ENCODE measurements at places on chromosomes 13 and 19. TPM values are rescaled to one million over a fixed set of nuclear protein-coding genes. Genes with fewer than 3 reads are reported as not detected.
A peak's percentile ranks its signal among the peaks of the same experiment; 100 is the strongest.

SBK3 gene
- not detected for polyA plus RNA-seq

SLC25A15 gene
- polyA plus RNA-seq = 1.0 TPM

VWA8 gene
- polyA plus RNA-seq = 3.4 TPM

RFPL4AL1 gene
- polyA plus RNA-seq = 1.3 TPM

GRCh38 chr13:113559061-113559460 is 25.5 kb upstream of the TFDP1 start:
- H3K27ac ChIP-seq = no peak overlapping the region
- peaks cover 12% of the 10 kb centered on the region for H3K36me3 ChIP-seq
- H3K27me3 ChIP-seq = no peaks in the 10 kb centered on the region
- H3K4me3 ChIP-seq = no peak overlapping the region
- no peak for DNase-seq

- no peak overlapping the region for H3K27ac ChIP-seq
- no peak for DNase-seq
- no peak overlapping the region for H3K4me3 ChIP-seq
- H3K4me1 ChIP-seq = no peaks in the 10 kb centered on the region
- H3K36me3 ChIP-seq = no peaks in the 10 kb centered on the region
Measured at GRCh38 chr13:74070065-74070464, 64.1 kb downstream of the KLF12 start.

DNA sequence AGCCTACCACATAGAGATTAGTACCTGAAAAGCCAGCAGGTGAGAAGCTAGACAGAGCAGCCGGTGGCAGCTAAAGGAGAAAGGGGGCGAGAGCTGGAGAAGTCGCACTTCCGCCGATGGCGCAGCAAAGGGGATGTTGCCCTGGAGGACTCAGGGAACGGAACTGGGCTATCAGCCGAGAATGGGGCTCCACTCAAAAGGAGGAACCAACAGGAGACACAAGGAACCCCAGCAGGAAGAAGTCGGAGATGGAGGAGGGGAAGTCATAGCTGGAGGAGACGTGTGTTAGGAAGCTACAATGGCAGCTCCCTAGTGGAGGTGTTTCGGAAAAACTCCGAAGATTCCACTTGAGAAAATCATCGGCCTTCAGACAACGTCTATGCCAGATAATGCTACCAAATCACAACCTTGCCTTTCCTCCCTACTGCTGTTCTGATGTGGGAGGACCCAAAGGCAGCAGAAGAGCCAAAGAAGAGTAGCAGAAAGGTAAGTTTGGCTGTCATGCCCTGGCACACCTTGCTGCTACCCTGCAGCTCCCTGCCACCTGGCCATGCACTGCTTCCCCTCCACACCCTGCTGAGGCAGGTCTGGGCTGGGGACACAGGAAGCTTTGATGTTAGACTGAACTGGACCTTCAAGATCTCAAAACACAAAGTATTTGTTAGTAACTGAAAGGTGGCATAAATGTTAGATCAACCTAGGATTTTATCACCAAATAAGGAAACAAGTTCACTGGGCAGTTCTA is 127.9 kb downstream of the DLEU7 start:
- H3K27ac ChIP-seq = peak overlapping the region; percentile 91
- H3K4me3 ChIP-seq = peak overlapping the region; percentile 77
- H3K36me3 ChIP-seq = no peaks in the 10 kb centered on the region
- H3K4me1 ChIP-seq = peaks cover 60% of the 10 kb centered on the region

- no peaks in the 10 kb centered on the region for H3K4me1 ChIP-seq
- no peak overlapping the region for H3K4me3 ChIP-seq
- DNase-seq = no peak
- peaks cover 72% of the 10 kb centered on the region for H3K36me3 ChIP-seq
- H3K27me3 ChIP-seq = no peaks in the 10 kb centered on the region
Measured at GRCh38 chr13:20980430-20980829, 77.9 kb upstream of the XPO4 start.

GRCh38 chr19:40400559-40400958 is 10.6 kb upstream of the HIPK4 start:
- H3K36me3 ChIP-seq = no peaks in the 10 kb centered on the region
- no peak overlapping the region for H3K4me3 ChIP-seq
- no peaks in the 10 kb centered on the region for H3K27me3 ChIP-seq
- no peak overlapping the region for H3K27ac ChIP-seq
- no peak for DNase-seq

DNA sequence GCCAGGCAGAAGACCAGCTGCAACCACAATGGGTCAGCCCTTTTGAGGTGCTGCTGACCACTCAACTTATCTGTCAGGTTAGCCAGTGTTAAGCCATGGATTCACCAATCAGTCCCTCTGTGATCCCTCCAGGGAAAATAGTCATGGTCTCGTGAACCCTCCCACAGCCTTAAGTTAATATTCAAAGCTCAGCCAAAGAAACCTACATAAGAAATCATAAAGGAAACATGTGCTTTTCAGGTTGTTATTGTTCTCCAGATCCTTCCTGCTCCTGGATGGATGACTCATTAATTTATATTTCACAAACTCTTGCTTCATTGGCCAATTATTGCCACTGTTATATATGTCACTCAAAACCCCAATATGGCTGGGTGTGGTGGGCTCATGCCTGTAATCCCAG is 161.9 kb downstream of the B3GLCT start:
- H3K4me3 ChIP-seq = no peak overlapping the region
- DNase-seq = no peak
- H3K27me3 ChIP-seq = no peaks in the 10 kb centered on the region
- no peaks in the 10 kb centered on the region for H3K36me3 ChIP-seq
- H3K4me1 ChIP-seq = no peaks in the 10 kb centered on the region
- H3K27ac ChIP-seq = no peak overlapping the region

- peaks cover 2% of the 10 kb centered on the region for H3K36me3 ChIP-seq
- H3K4me1 ChIP-seq = peaks cover 17% of the 10 kb centered on the region
Measured at GRCh38 chr19:17263712-17264640, 569 bp downstream of the USHBP1 start.

- H3K27me3 ChIP-seq = no peaks in the 10 kb centered on the region
- DNase-seq = no peak
- H3K27ac ChIP-seq = no peak overlapping the region
- H3K4me3 ChIP-seq = no peak overlapping the region
Measured at GRCh38 chr13:25415241-25415640, 43.5 kb downstream of the ATP8A2 start.

GRCh38 chr13:72774019-72774418 is 7.7 kb downstream of the DIS3 start:
- H3K27ac ChIP-seq = no peak overlapping the region
- H3K4me1 ChIP-seq = no peaks in the 10 kb centered on the region
- no peak for DNase-seq
- no peak overlapping the region for H3K4me3 ChIP-seq
- peaks cover 95% of the 10 kb centered on the region for H3K36me3 ChIP-seq
- H3K27me3 ChIP-seq = no peaks in the 10 kb centered on the region

DNA sequence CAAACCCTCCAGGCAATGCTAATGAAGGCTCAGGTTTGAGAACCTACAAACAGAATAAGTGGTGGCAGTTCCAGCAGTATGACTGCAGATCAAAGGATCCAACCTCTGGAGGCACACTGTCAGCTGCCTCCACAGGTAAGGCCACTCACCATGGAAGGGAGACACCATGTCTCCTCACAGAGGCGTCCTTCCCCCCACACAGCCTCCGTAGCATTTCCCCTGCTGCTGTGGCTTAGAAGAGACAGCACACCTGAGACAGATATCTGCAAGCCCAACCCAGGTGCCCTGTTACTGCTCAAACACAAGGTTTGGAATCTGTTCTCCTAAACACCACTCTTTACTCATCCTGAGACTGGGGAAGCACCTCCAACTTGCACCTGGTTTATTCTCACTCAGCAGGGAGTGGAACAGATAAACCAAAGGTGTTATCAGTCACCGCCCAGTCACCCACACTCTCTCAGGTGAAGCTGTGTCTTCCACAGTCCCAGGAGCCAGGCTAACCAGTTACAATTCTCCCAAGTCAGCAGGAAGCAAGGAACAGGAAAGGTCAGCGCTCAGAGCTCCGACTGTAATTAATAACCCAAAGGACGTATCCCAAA is 311.2 kb downstream of the FOXO1 start:
- no peak overlapping the region for H3K27ac ChIP-seq
- no peak for DNase-seq
- H3K4me3 ChIP-seq = no peak overlapping the region
- no peaks in the 10 kb centered on the region for H3K27me3 ChIP-seq

DNA sequence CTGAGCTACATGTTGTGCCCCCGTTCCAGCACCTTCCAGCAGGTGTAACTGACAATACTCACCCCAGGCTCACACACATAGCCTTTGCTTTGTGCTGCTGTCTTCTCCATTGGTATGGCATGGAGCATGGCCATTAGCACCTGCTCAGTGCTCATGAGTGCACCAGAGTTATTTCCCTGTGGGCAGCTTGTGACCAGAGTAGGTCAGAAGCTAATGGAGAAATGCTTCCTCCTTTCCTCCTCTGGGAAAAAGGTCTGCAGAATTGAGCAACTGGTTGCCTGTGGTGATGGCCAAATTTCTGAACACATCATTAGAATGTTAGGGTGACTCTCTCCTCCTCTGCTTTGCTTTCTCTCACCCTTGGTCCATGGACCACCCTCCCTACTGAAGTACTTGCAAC is 344.5 kb upstream of the TMTC4 start:
- no peaks in the 10 kb centered on the region for H3K27me3 ChIP-seq
- DNase-seq = no peak
- H3K27ac ChIP-seq = no peak overlapping the region
- H3K36me3 ChIP-seq = no peaks in the 10 kb centered on the region
- H3K4me3 ChIP-seq = no peak overlapping the region
